ENCODE measurements at places on chromosomes 3 and 15.

GRCh38 chr15:80695099-80695910, at the start of gene ABHD17C:
Gene ABHD17C, plus strand, starts transcription at chr15:80695310. Its CDS starts 120 bp downstream, at chr15:80695430.
- DNase-seq: no peak

GRCh38 chr3:174949523-174949922, 90.4 kb downstream of the NAALADL2 start:
- DNase-seq: no peak

DNA sequence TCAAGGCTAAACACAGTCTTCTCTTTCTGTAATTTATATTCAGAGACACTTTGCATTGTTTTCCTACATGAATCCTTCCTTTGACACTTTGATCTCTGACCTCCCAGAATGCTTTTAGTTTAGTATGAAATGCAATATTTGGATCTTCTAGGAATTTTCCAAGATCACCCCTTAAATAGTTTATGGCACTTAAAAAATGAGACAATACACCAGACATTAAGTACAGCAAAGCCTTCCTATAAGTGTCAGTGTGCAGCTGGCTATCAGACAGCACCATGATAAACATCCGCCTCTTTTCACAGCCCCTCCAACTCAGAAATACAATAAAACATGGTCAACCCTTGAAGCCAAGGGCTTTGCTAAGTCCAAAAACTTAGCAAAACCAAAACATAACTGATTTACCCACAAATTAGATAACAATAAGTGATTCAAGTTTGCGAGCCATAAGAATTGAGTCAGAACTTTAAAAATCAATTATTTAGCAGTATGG, 304.4 kb upstream of the LRRFIP2 start:
- DNase-seq: no peak

- no peak for DNase-seq
These were observed 381.4 kb downstream of the TBC1D5 start for GRCh38 chr3:17360991-17361390.

GRCh38 chr15:92118162-92118935, 264.8 kb downstream of the SLCO3A1 start:
- no peak for DNase-seq

DNA sequence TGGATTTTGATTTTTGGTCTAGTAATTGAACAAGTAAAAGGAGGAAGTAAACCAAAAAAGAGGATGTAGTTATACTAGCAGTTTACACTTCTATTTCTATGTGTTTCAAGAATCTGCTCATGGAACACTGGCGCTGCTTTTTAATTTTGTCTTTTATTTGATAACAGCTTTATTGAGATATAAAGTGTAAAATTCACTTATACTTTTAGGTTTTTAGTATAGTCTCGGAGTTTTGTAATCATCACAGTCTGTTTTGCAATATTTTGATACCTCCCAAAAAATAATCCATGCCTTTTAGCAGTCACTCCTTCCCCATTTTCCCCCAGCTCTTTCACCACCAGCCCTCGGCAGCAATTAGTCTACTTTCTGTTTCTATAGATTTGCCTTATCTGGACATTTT, 18.0 kb downstream of the UBE2E2 start:
- DNase-seq: no peak

GRCh38 chr3:127783642-127784160, 38.6 kb downstream of the MGLL start:
- no peak for DNase-seq

DNA sequence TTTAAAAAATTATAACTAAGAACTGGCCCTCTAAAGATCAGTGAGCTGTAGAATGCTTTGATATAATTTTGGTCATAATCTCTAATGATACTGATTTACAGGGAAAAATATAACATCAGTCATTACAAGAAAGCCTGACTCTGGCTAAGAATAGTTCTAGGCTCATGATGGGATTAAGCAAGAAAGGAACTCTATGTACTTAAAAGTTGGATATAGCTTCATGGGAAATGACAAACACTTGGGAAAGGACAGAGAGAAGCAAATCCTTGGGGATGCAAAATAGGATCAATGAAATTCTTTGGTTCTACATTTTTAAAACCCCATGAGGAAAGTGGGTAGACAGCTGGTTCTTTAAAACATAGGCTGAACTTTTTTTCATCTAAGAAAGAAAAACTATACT, 472.7 kb upstream of the NR2F2 start:
- no peak for DNase-seq

DNA sequence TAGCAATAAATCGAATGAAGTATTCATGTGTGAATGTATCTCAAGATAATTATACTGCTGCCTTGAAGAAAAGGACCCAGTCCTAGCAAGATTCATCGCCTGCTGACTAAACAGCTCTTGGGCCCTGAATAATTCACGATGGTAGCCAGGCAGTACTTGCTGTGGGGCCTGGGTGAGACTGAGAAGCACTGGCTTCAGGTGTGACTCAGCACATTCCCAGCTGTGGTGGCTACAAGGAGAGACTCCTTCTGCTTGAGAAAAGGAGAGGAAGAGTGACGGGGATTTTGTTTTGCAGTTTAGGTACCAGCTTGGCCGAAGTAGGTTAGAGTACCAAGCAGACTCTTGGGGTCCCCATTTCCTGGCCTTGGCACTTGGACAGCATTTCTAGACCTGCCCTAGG, 47.6 kb upstream of the CD200R1L start:
- DNase-seq: no peak

DNA sequence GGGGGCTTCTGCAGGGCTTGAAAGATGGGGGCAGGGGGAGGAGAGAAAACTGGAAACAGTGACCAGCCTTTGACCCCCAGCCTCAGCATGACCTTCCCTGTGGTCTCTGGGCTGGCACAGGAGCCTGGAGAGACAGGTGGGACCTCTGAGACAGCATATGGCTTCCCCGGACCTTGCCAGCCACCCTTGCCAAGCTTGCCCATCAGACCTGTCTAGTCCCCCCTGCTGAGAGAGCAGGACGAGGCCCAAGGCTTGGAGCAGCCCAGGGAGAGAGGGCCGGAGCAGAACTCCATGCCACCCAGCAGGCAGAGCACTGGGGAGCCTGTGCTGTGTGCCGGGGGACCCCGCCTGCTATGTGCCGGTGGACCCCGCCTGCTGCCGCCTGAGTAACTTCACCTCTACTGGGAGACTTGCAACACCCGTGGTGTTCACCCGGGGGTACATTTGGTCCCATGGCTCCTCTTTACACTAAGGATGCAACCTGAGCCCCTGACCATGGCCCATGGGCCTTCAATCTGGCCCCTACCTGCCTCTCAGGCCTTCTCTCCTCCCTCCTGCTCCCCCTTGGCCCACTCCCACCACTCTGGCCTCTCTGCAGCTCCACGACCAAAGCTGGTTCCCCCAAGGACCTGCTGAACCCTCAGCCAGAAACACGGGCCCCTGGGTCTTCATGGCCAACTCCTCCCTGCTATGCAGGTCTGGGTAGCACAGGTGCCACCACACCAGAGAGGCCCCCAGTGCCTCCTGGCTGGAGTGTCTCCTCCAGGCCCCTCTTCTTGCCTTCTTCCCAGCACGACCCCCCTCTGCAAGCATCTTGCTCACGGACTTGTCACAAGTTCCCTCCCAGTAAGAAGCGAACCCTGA, 21.1 kb upstream of the SLC41A3 start:
- no peak for DNase-seq

- DNase-seq: no peak
These were observed 67.0 kb upstream of the ACAN start for GRCh38 chr15:88736204-88736603.

DNA sequence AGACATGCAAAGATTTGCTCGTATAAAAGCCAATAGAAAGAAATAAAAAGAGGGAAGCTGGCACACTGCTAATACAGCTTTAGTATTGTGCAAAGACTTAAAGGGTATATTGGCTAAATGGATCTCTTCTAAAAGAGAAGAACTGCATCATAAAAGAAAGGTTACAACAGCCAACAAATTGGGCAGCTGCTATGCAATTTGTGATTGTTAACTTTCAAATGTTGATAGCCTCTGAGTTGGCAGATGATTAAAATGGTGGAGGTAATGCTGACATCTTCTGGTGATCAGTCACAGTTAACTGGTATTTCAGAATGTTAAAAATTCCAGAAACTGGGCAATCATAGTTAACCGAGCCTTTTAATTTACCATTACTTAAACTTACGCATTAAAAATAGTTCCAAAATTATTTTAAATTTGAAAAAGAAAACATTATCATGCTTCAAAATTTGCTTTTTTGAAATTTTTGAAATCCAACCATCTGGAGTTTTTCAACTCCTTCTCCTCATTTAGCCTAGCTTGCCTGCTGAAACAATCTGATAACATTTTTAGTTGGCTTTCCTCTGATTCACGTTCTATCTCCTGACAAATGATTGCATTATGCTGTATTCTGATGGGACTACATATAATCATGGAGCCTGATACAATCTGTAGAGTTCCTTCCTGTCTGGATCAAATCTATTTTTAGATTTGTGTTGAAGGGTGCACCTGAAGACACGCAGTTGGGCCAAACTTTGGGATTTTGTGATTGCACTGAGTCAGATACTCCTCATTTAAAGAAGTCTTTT, 144.0 kb upstream of the PDZRN3 start:
- no peak for DNase-seq

GRCh38 chr15:61447981-61448380, 218.9 kb upstream of the RORA start:
- DNase-seq: no peak

DNA sequence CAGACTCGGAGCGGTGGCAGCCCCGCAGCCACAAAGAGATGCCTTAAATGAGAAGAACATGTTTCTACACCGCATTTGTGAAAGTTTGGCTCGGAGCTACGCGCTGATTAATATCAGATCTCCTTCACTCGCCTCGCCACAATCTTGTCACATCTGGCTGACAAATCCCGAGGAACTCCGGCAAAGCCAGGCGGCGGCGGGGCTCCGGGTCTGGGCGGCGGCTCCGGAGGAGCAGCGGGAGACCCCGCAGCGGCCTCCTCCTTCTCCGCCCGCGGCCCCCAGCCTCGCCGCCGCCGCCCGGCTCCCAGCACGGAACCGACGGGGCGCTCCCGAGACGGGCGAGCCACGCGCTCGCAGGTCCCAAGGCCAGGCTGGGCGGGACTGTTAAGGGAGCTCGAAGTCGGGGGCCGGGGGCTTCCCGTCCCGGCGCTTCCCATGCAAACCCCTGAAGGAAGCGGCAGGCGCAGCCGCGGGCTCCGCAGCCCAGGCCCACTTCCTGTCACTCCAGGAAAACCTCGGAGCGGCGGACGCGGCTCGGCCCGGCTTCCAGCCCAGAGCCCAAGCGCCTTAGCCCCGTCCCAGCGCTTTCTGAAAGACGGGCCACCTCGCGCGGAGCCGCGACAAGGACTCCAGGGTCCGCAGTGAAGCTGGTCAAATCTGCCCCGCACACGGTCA, 1.2 kb downstream of the BNC1 start:
- no peak for DNase-seq

GRCh38 chr15:66369773-66370651, 13.5 kb upstream of the TIPIN start:
- DNase-seq: no peak

GRCh38 chr15:30023798-30024295, 58.9 kb upstream of the GOLGA8J start:
- no peak for DNase-seq
